ENCODE measurements at places on chromosomes 6 and 20. TPM values are rescaled to one million over a fixed set of nuclear protein-coding genes. Genes with fewer than 3 reads are reported as not detected.
A peak's percentile ranks its signal among the peaks of the same experiment; 100 is the strongest.

DNA sequence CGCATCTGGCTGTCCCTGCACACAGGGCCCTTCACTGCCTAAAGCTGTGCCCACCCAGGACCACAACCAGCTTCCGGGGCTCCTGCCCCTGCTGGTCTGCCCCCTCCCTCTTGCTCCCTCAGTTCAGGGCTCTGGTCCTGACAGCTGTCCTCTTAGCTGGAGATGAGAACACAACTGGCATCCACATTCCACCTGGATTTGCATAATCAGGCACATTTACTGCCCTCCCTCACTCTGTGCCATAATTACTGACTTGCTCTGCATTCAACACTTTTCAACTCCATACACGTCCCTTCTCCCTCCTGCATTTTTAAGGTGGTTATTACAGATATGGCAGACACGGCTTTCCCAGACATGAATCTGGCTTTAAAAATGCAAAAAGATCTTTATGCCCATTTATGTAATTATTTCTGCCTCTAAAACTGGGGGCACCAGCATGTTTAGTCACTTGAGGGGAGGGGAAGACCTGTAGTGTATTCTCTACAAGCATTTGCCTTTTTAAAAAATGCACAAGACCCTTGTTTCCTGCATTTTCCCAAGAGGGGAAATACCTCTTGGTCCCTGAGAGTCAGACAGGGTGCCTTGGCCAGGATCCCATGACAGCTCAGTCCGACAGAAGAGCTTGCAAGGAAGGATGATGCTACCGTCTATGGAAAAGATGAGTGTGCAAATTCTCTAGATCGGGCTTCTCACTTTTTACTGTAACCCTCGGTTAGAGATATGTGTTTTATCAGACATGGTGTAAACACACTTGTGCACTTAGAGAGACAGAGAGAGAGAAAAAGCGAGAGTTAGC, 401.8 kb downstream of the PREX1 start:
- DNase-seq: no peak

GRCh38 chr20:17479063-17479657, 52.0 kb downstream of the BFSP1 start:
- no peak for DNase-seq

DNA sequence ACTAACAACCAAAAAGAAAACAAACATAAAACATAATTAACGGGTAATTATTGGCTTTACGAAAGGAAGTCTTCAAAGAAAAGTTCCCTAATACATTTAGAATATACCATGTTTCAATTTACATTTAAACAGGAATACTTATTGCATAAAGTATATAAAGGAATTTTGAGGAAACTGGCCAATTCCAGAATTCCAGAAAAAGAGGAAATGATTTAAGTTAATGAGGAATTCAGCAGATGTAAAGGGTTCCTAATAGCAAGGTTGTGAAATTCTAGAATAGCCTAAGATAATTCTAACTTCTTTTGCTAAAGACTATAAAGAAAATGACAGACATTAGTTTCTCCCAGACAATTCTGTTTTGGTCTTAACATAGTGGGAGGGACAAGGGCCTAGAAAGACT, 35.0 kb downstream of the DTNBP1 start:
- DNase-seq: no peak

GRCh38 chr6:160431226-160431625, 83.0 kb downstream of the SLC22A3 start:
- no peak for DNase-seq

- no peak for DNase-seq
These were observed 106.3 kb downstream of the PRKN start for GRCh38 chr6:162621246-162621645.

- DNase-seq: no peak
These were observed 47.8 kb downstream of the GFOD1 start for GRCh38 chr6:13439644-13440043.

- peak; percentile 38 for DNase-seq
These were observed 1.4 kb upstream of the PRND start for GRCh38 chr20:4720041-4720976.

GRCh38 chr6:24879351-24879750, 56.4 kb downstream of the RIPOR2 start:
- no peak for DNase-seq

GRCh38 chr6:45504947-45505346, 127.2 kb upstream of the SUPT3H start:
- peak; percentile 58 for DNase-seq

- DNase-seq: no peak
These were observed 259.0 kb downstream of the HIVEP2 start for GRCh38 chr6:142685852-142686506.

PACSIN1 gene
- 5.9 TPM for polyA plus RNA-seq

AFDN gene
- 53.4 TPM for polyA plus RNA-seq

SMOC2 gene
- 8.5 TPM for polyA plus RNA-seq

C6orf141 gene
- 7.6 TPM for polyA plus RNA-seq

DNAH8 gene
- not detected for polyA plus RNA-seq

ARFGEF3 gene
- polyA plus RNA-seq: 5.6 TPM

RAB44 gene
- polyA plus RNA-seq: 0.03 TPM

All from H1 (cell line).